ENCODE measurements at places on chromosomes 16 and 17. TPM values are rescaled to one million over a fixed set of nuclear protein-coding genes. Genes with fewer than 3 reads are reported as not detected.

DNA sequence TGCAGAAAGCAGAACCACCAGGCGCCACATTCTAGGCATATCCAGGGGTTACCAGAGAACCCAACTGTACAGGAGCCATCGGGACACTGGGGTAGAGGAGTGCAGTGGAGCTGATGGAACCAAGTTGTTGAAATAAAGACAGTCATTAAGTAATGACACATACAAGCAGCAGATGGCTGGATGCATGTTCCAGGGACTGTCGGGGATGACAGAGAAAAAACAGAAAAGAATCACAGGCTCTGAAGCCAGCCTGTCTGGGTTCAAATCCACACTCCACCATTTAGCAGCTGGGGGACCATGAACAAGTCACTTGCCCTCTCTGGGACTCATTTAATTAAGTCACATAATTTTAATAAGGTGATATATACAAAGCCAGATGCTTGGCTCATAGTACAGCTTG lies 117.1 kb downstream of the ZNF423 start:
- DNase-seq, result no peak

GRCh38 chr17:70329721-70330120 lies 160.4 kb downstream of the KCNJ2 start:
- DNase-seq, result no peak

- no peak for DNase-seq
Measured at GRCh38 chr17:52681480-52681879, 523.0 kb upstream of the CA10 start.

- DNase-seq, result no peak
Measured at GRCh38 chr17:82944990-82945389, 105.2 kb upstream of the ZNF750 start.

DNA sequence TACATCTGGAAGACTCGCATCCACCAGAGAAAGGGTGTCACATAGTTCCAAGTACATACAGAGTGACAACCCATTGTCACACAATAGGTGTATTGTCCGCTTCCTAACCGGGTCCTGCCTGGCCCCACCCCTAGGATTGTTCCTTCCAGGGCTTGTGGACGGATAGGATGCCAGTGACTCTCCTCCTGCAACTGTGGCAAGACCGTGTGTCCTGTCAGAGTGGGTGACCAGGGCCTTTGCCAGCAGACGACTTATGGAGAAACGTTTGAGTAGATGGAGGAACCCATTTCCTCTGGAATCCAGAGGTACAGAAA lies 258.4 kb downstream of the CPPED1 start:
- DNase-seq, result no peak

DNA sequence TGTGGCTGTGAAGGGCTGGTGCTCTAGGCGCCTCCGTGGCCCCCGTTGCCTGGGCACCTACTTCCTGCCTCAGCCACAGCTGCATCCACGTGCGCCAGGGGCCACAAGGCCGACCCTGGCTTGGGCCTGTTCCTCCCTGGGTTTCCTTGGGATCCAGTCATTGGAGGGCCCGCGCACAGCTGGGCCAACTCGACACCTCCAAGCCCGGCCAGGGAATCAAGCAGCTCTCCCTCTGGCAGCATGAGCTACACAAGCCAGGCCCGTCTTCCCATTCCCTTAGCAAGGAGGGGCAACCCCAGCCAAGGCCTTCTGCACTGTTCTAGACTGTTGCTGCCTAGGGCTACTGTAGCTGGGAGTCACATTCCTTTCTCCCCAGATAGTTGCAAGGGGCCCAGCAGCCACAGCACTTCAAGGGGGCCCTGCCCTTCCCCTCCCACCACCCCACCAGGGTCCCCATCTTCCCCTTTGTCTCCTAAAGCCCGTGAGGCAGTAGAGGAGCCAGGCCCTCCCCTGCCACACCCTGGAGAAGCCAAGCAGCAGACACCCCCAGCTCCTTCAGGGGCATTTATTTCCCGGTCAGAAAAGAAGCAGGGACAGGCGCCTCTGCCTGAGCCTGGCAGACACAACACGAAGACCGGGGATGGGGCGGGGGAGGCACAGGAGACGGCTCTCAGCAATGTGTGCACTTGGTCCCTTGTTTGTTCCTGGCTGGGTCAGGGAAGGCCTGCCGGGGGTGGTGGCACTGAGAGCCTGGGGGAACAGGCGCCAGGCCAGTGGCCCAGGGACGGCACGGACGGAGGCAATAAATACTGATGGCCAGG lies 3.8 kb downstream of the ARHGDIA start:
- DNase-seq, result peak; percentile 76

CDK5R1 gene
- total RNA-seq, result 3.7 TPM

KCNH6 gene
- total RNA-seq, result not detected
